Panc1 (cell line): ENCODE measurements at places on chromosomes 6 and 20. TPM values are rescaled to one million over a fixed set of nuclear protein-coding genes. Genes with fewer than 3 reads are reported as not detected.

- DNase-seq, result no peak
These were observed 11.4 kb downstream of the MYB start for GRCh38 chr6:135192256-135193174.

DNA sequence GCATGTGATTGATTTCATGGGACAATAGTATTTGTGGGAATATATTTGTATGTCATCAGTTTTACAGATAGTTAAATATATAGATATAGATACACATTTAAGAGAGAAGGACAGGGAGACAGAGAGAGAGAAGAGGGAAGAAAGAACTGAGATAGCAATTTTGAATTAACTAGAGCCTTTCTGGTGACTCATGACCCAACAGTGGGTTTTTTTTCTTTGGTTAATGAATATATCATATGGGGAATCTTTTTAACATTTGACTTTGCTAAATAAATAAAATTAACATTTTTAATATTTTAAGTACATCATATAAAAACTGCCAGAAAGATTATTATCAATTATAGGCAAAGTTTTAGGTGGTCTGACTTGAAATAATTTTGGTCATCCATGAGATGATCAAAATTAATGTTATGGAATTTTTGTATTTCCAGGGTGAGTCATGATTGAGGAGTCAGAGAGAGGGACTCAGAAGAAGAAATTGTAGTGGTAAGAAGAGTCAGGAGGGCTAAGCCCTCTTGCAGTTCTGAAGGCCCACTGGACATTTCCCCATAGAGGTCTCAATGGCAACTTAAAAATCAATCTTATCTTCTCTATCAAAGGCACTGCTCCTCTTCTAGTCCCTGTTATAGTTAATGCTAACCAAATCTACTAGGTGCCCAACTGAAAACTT is 508.1 kb upstream of the MAP3K7 start:
- no peak for DNase-seq

DNA sequence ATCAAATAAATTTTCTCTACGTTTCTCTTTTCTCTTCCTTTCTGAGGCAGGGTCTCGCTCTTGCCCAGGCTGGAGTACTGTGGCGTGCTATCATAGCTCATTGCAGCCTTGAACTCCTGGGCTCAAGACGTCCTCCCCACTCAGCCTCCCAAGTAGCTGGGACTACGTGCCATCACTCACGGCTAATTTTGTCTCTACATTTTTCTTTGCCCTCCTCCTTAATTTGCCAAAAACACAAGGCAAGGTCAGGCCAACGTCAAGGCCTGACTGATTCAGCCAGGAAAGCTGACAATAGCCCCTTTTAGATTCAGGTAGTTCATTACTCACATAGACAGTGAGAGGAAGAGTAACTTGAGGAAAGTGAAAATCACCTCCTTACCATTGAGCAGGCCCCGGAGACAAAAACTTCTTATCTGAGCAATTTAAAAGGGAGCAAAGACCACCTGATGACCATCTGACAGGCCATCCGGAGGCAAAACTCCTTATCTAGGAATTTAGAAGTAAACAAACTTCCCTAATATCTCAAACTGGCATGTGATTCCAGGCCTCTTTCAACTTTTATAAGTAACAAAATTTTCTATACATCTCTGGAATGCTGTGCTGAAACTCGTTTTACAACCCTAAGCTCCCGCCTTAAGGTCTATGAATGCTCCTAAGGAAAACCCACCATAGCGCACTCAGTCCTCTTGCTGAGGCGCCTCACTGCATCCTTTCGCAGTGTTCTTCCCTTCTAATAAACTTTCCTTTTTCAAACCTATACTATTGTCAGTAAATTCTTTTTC is 42.1 kb upstream of the SRPK1 start:
- DNase-seq, result no peak

GRCh38 chr20:4817230-4817671 is 95.5 kb downstream of the PRND start:
- no peak for DNase-seq

- no peak for DNase-seq
These were observed 36.4 kb downstream of the MYLK4 start for GRCh38 chr6:2714111-2714895.

DNA sequence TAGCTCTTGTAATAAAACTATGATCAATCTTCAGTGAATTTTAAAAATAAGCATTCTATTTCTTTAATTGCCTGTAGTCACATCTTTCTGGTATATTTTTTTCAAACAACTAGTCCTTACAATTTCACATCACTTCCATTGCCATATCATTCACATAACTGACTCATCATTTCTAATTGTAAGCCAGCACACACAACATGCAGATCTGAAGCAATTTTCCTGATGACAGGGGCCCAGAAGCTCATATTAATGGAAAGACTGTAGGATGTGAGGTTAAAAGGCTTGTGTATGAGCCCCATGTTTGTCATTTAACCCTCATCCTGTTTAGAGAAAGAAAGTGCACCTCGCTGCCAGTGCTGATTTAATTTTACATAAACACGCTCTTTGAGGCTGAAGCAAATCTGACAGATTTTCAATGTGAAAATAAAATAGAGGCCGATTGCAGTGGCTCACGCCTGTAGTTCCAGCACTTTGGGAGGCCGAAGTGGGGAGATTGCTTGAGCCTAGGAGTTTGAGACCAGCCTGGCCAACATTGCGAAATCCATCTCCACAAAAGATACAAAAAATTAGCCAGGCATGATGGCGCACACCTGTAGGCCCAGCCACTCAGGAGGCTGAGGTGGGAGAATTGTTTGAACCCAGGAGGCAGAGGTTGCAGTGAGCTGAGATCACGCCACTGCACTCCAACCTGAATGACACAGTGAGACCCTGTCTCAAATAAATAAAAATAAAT is 40.1 kb upstream of the LTV1 start:
- no peak for DNase-seq

- peak; percentile 17 for DNase-seq
These were observed 66.0 kb downstream of the PLAGL1 start for GRCh38 chr6:143941852-143942627.

- DNase-seq, result no peak
These were observed 39.4 kb downstream of the MAP7 start for GRCh38 chr6:136510782-136511181.

- no peak for DNase-seq
These were observed 4.5 kb upstream of the AP5S1 start for GRCh38 chr20:3815703-3816315.

DNA sequence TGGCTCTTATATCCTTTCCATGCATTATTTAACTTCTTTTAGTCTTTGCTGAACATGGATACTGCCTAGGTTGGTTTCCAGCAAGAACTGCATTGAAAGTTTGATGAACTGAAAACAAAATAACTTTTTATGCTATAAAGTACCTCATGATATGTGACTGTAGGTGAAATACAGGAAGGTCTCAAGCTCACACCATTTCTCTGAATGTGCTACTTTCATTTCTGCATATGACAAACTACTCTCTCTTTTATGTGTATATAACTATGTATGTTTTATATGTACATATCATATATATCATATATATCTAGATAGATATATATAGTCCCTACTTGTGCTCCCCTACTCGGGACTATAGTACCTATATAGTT is 65.9 kb downstream of the AIG1 start:
- no peak for DNase-seq

- DNase-seq, result no peak
These were observed 16.2 kb downstream of the HLA-DPB1 start for GRCh38 chr6:33091957-33092356.

DNA sequence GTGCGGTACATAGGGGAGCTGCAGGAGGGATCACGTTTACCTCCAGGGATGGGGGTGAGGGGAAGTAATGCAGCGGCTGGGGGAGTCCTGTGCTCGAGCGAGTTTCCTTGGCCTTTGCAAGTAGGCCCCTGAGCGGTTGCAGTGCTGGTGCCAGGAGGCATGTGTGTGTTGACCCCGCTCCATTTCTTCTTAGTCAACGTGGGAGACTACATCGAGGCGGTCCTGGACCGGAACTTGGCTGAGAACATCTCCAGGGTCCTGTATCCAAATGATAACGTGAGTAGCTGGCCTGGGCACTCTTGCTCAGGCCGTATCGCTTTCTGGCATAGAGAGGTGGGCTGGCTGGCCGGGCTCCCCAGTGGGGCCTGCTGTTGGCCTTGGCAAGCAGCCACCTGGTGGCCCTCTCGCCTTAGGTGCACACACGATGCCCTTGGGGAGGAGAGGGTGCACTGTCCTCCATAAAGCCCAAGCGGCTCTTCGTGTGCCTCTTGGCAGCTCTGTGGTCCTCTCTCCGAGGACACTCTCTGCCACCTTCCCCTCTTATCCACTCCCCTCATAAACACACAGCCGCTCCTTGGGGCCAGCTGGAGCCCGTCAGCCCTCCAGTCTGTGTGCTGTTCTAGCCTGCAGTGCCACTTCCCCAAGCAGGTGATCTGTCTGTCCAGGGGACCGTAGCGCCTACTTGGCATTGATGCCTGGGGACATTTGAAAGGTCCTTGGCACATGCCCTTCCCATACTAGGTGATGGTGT is 29.3 kb downstream of the PYGB start:
- no peak for DNase-seq

DNA sequence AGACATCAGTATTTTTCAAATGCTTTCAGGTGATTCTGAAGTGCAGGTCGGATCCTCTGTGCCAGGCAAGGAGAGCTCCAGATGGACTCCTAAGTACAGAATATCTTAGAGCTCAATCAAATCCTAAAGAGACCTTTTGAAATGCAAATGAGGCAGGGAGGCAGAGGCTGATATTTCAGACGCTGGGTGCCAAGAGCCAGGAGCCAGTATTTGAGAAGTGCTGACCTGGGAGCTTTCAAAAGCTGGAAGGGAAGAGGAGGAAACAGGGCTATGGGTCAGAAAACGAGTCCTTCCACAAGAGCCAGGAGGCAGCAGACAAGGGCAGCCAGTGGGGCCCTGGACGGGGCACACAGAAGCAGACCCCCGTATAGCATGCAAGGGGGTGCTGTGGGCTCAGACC is 46.1 kb upstream of the DSN1 start:
- DNase-seq, result no peak

The EYS gene
- not detected for total RNA-seq

The FOXF2 gene
- 12.7 TPM for total RNA-seq

The VSX1 gene
- 0.21 TPM for total RNA-seq

The GPR6 gene
- not detected for total RNA-seq

The CDH22 gene
- total RNA-seq, result not detected
